ENCODE measurements at places on chromosomes 11 and 22. TPM values are rescaled to one million over a fixed set of nuclear protein-coding genes. Genes with fewer than 3 reads are reported as not detected.

The MIAT gene
- total RNA-seq = 87.3 TPM

DNA sequence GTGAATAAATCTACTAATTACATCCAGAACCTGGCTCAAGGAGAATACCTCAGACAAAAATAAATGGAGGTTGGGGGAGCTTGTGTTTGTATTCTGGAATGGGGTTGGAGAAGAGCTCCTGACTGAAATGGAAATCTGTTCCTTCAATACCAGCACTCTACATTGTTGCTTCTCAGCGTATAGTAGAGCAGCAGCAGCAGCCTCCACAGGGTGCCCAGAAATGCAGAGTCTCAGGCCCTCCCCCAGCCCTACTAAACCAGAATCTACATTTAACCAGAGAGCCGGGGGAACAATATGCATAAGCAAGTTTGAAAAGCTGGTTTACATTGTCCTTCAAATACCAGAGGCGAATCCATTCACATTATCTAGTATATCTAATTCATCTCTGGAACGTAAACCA is 474.8 kb downstream of the NTM start:
- ATAC-seq = no peak

DNA sequence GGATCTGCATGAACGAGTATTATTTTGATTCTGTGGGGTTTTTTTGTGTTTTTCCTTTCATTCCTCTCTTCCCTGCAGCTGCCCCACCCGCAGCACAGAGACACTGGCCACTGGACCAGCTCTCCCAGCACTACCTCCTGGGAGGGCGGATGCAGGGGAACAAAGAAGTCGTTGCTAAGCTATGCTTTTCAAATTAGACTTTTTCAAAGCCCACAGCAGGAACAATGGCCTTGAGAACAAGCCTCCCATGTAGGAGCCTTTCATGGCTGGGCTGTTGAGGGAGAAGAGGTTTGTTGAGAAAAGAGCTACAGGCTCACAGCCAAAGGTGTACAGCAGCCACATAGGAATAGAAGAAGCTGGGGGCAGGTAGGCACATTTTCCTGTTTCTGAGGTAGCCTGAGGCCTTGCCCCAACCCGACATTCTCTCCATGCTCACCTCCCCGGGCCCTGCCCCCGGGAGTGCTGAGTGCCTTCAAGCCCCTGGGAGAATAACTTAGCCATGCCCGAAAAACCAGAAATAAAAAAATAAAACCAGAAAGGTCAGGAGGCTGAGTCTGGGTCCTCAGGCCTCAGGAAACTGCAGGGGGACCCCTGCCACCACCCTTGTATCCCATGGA is 20.5 kb upstream of the SYT12 start:
- peak; percentile 77 for ATAC-seq

DNA sequence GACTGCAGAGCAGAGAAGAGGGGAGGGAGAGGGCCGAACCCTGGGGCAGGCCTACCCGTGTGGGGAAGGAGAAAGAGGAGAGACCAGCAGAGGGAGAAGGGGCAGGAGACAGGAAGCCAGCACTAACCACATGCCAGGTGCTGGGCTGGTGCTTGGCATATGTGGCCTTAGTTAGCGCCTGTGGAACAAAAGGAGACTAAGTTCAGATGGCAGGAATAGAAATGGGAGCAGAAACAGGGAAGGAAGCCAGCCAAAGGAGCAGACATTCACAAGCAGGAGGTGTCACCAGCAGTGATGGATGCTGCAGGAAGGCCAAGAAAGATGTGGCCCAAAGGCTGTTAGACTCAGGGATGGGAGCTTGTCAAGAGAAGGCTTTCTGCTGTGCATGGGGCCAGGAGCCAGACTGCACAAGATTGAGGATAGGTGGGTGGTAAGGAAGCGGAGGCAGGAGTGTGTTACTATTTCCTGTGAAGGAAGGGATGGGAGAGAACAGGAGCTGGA is 26.7 kb downstream of the TREH start:
- no peak for ATAC-seq

GRCh38 chr11:103528596-103528995 is 419.4 kb downstream of the DYNC2H1 start:
- ATAC-seq = peak; percentile 53
